ENCODE measurements at places on chromosomes 7 and 10.

GRCh38 chr10:21194510-21194993, 297.4 kb upstream of the NEBL start:
- no peak for DNase-seq

DNA sequence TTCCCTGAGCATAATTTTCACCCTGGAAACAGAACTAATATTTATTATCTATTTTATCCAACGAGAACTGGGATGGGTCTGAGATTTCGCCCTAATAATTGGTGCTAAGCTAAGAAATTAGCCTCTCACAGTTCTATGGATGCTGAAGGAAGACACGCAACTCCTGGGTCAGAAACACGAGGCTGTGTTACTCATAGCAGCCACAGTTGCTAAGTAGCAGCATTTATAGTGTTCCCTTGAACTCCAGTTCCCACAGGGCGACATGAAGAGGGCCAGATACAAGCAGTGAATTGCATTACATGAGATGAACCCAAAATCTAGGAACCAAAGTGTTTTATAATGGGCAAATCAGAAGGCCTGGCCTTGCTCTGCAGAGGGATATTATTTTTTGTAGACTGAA, 109.8 kb upstream of the AGR3 start:
- DNase-seq: no peak

- DNase-seq: no peak
Observed at GRCh38 chr7:110591341-110591740, 499.6 kb upstream of the LRRN3 start.

DNA sequence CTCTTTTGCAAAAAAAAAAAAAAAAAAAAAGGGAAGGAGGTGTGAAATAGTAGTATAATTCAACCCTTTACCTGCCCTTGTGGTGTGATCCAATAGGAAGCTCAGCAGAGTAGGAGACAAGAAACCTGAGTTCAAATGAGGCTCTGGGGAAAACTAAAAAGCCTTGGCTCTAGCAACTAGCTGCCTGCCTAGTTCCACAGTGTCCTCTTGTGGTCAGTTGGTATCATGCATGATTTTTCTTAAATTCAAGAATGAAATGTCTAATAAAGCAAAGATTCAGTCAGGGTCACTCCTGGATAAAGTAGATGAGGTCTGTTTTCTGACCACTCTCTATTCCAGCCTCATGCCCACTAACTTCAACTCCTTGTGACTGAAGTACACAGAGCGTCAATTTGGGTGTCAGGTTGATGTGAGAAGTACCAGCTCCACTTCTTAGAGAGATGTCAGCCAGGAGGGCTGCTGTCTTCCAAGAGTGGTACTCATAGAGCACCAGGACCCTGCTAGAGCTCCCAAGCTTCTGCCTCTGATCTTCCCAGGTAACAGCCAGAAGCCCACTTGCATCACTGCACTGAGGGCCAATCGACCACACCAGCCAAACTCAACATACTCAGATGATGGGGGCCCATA, 10.5 kb downstream of the LSM5 start:
- DNase-seq: no peak

GRCh38 chr7:130489140-130489983, 2.5 kb upstream of the MEST start:
- DNase-seq: no peak

DNA sequence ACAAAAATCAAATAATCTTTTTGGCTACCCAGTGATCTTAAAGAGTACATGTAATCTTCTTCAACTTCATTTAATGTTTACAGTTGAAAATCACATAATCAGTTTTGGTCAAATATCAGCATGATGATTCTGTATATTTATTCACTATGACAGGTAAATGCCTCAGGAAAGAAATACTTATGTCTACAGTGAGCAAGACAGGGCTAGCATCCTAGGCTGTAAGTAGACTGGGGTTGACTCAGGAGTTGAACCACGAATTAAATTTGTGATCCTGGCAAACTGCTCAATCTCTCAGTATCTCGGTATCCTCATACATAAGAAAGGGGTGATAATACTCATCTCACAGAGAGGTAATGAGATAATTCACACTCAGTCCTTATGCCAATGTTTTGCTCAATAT, 71.8 kb downstream of the SEMA3D start:
- no peak for DNase-seq

DNA sequence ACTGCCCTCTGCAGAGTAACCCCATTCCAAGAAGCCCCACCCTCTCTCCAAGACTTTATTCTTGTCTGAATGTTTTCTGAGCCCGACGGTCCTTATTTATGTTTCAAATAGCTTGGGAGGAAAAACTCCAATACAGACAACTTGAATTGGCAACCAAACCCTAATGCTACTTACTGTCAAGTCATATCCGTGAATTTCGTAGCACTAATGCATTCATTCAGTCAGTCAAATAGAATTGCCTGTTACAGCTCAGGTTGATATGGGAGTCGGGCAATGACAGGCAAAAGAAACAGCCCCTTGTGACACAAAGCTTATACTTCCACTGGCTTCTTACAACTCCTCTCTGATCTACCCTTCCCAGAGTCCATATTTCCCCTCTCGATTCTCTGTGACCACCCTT, 58.5 kb upstream of the LRGUK start:
- no peak for DNase-seq

- DNase-seq: no peak
Observed at GRCh38 chr10:114653926-114654325, 4.1 kb downstream of the ABLIM1 start.

DNA sequence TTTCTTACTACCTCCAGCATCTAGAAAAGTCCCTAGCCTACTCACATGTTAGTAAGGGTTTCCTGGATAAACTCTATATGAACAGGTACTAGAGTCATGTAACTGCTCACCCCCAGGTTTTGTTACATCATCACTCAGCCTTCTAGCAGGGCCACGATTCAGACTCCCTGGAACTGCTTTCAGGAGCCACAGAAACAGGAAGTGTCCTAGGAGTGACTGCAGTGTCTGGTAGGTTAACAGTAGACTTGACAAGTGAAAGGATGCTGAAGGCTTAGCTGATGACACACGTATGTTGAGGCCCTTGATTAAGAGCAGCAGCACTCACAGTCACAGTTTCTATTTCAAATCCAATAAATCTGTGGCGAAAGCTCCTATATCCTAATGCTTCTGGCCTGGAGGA, 101.2 kb downstream of the DNMBP start:
- no peak for DNase-seq

GRCh38 chr10:130737621-130738020, 573.9 kb downstream of the TCERG1L start:
- no peak for DNase-seq

DNA sequence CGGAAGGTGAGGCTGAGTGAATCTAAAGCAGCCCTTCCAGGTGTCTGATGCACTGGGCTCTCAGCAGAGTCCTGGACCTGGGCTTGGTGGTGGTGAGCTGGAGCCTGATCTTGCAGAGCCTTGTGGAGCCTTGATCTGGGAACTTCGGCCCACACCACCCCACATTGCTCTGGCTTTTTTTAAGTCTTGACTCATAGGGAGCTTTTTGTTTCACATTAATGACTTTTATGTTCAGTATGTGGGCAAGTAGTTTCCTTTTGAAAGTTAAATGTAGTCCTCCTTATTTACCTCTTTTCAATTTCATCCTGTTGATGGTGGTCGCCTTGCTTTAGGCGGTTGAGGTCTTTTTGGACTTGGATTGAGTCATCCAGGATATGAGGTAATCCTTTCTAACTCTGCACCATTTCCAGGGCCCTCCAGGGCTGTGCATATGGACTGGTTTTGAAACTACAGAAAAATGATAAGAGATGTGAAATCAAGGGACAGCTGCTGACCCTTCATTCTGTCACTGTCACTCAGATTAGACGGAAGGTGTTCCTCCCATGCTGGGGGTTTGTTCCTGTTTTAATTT, 2.9 kb upstream of the NRAP start:
- no peak for DNase-seq

- no peak for DNase-seq
Observed at GRCh38 chr7:1512781-1513656, 8.8 kb upstream of the INTS1 start.

- no peak for DNase-seq
Observed at GRCh38 chr7:46960970-46961369, 620.9 kb downstream of the TNS3 start.

DNA sequence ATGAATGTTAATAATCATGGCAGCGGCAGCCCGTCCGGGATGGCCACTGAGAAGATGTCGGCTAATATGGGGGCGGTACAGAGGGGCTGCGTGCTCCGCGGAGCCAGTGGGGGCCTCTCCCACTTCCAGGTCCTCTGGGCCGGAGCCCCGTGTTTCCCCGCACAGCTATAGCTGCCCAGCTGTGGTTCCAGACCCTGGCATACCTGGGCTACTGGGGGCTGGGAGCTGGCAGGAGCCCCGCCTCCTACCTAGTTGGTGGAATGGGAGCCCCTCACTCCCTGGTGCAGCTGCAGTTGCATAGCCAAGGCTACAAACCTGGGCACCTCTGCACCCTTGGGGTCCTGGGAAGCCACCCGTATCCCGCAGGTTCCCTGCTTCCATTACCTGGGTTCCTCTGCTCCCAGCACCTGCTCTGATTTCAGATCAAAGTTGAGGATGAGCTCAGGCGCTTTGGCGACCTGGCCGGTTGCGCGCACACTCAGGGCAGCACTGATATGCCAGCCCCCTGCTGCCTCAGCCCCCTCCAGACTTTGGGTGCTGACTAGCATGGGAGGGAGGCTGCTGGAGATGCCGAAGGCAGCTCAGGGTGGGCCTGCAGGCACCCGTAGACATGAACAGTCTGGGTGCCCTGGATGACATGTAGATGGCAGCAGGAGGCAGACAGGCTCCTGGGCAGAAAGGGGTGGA, 236.5 kb upstream of the SEMA3D start:
- no peak for DNase-seq

GRCh38 chr10:28975891-28976531, 298.7 kb downstream of the BAMBI start:
- DNase-seq: no peak

GRCh38 chr7:106959753-106960152, 84.8 kb upstream of the PRKAR2B start:
- DNase-seq: no peak

GRCh38 chr10:607545-608185, 81.8 kb downstream of the DIP2C start:
- no peak for DNase-seq

- no peak for DNase-seq
Observed at GRCh38 chr7:89605362-89605761, 548.9 kb upstream of the STEAP1 start.

DNA sequence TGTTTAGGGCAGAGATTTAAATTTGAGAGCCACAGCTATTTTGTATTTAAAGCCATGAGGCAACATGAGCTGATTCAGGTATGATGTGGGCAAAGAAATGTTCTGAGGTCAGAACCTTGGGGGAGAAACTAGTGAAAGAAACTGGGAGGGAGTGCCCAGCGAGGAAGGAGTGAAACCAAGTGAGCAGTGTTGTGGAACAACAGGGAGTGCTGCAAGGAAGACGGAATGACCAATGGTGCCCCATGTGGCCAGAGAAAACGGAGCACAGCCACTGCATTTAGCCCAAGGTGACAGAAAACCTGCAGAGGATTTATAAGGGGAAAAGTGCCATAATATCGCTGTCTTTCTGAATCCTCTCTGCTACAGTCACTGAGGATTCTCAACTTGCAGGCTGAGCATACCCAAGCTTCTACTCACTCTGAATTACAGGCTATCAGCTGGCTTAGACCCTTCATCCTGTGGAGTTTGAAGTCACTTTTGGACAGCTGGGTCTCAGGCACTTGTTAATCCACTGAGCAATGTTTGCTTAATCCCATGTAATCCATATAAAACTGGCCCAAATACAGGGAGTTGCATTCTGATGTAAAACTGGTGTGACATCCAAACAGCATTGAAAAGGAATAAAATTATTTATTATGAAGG, 777.3 kb downstream of the CCSER2 start:
- no peak for DNase-seq

GRCh38 chr10:22606164-22606614, 108.2 kb downstream of the PIP4K2A start:
- DNase-seq: no peak

- no peak for DNase-seq
Observed at GRCh38 chr7:44987996-44988395, 9.2 kb upstream of the MYO1G start.

- no peak for DNase-seq
Observed at GRCh38 chr7:132580717-132581285, 4.5 kb upstream of the PLXNA4 start.

GRCh38 chr10:101485681-101486554, 102.1 kb downstream of the POLL start:
- no peak for DNase-seq
